ENCODE measurements at places on chromosomes 1 and 21. TPM values are rescaled to one million over a fixed set of nuclear protein-coding genes. Genes with fewer than 3 reads are reported as not detected.

The MEGF6 gene
- total RNA-seq, result 18.3 TPM

The FAM72D gene
- not detected for total RNA-seq

The ARHGEF11 gene
- total RNA-seq, result 52.6 TPM

The OLFML3 gene
- 15.7 TPM for total RNA-seq

The CYP4B1 gene
- total RNA-seq, result 77.8 TPM

The AK5 gene
- 0.79 TPM for total RNA-seq

The INSRR gene
- total RNA-seq, result not detected

The MYOG gene
- total RNA-seq, result not detected

The KHDC4 gene
- 78.6 TPM for total RNA-seq

The PPP2R5A gene
- 68.3 TPM for total RNA-seq

The KCNJ6 gene
- not detected for total RNA-seq

GRCh38 chr1:64595871-64596515 is 126.1 kb downstream of the CACHD1 start:
- no peaks in the 10 kb centered on the region for H3K36me3 ChIP-seq
- DNase-seq, result no peak
- H3K4me3 ChIP-seq, result no peak overlapping the region
- H3K27ac ChIP-seq, result no peak overlapping the region

DNA sequence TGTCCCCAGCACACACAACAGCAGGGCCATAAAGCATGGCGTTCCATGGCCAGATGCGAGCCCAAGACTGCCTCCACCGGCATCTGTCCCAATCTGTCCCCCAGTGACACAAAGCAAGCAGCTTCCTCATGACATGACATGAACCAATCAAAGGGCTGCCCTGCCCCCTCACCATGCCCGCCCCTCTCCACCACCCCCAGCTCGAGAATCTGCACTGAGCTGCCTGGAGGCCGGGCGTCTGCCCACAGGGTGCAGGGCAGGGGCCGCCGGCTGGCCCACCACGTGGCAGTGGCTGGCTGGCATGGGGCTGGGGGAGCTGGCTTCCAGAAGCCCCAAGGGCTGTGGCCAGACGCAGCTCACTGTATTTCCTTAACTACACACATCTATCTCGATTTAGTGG is 27.8 kb downstream of the WNT9A start:
- H3K4me3 ChIP-seq, result no peak overlapping the region
- H3K4me1 ChIP-seq, result no peaks in the 10 kb centered on the region
- no peaks in the 10 kb centered on the region for H3K36me3 ChIP-seq
- no peak for DNase-seq

DNA sequence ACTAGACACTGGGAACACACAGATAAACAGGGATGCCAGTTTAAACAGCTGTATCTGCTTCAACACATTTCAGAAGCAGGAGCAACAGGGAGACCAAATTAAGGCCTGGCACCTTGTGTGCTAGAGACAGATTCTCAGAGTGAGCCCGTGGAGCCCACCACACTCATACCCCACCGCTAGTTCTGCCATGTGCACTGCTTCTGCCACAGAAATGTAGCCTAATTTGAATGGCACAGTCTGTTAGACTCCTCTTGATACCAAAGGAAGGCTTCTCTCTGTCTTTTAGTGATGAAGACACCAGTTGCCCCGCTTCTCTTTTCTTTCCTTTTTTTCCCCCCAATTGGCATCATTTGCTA is 29.3 kb upstream of the ACP6 start:
- no peak overlapping the region for H3K27ac ChIP-seq
- DNase-seq, result no peak
- peaks cover 5% of the 10 kb centered on the region for H3K27me3 ChIP-seq
- H3K4me3 ChIP-seq, result no peak overlapping the region

DNA sequence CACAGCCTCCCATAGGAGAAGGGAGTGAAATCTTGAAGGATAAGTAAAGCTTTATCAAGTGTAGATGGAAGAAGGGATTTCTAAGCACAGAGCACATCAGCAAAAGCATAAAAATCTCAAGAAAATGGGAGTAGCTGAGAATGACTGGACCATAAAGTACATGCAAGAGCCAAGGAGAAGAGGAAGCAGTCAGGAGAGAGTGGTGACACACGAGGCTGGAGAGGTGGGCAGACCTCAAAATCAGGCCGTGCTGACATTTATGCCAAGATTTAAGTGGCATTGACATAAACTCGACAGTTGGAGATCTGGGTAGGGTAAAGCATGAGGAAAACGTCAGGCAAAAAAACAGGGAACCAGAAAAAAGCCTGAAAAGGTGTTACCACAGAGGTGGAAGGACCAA is 62.3 kb downstream of the GFI1 start:
- no peaks in the 10 kb centered on the region for H3K36me3 ChIP-seq
- no peak for DNase-seq
- no peaks in the 10 kb centered on the region for H3K27me3 ChIP-seq
- H3K27ac ChIP-seq, result no peak overlapping the region
- H3K4me3 ChIP-seq, result no peak overlapping the region

GRCh38 chr1:181179987-181180365 is 91.5 kb downstream of the IER5 start:
- no peaks in the 10 kb centered on the region for H3K36me3 ChIP-seq
- H3K27me3 ChIP-seq, result no peaks in the 10 kb centered on the region
- no peak overlapping the region for H3K4me3 ChIP-seq

GRCh38 chr1:80994038-80994437 is 806.7 kb upstream of the ADGRL2 start:
- DNase-seq, result no peak
- no peak overlapping the region for H3K4me3 ChIP-seq
- no peaks in the 10 kb centered on the region for H3K4me1 ChIP-seq
- H3K27me3 ChIP-seq, result no peaks in the 10 kb centered on the region

- H3K4me3 ChIP-seq, result no peak overlapping the region
- no peak overlapping the region for H3K27ac ChIP-seq
- DNase-seq, result no peak
- no peaks in the 10 kb centered on the region for H3K27me3 ChIP-seq
Observed at GRCh38 chr1:27824411-27824810, 6.2 kb upstream of the PPP1R8 start.

DNA sequence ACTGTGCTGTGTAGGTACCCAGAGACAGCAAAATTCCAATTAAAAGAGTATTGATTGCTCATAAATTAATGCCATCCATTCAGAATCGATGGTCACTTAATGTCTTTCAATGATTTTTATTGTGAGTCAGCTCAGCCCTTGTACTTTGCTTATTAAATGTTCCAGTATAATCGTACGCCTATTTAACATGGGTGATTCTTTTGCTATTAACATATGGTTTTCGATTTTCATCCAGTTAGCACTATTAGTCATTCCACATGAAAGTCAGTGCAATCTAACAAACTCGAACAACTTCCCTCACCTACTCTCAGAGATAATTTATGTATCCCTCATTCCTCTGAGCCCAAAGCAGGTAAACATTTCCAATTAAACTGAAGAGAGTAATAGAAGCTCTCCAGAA is 109.6 kb upstream of the APP start:
- H3K4me1 ChIP-seq, result no peaks in the 10 kb centered on the region
- no peak for DNase-seq
- no peaks in the 10 kb centered on the region for H3K27me3 ChIP-seq
- H3K36me3 ChIP-seq, result no peaks in the 10 kb centered on the region

DNA sequence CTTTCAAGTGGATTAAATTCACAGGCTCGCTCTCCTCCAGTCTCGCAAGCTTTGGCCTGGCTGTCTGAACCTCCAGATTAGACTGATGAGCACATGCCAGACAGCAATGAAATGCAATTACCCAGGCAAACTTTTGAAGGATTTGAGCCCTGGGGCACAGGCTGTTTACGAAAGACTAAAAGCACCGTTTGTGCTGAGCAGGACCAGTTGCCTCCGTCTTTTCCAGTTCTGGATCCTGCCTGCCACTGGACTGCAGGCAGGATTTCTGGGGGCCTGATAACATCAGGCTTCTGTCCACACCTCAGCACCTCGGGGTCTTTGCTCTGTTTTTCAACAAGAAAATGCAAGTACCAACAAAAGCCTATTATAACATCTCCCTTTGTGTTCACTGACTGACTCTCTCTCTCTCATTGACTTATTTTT is 145.7 kb downstream of the CLIC6 start:
- DNase-seq, result no peak
- no peak overlapping the region for H3K27ac ChIP-seq
- no peaks in the 10 kb centered on the region for H3K36me3 ChIP-seq
- no peak overlapping the region for H3K4me3 ChIP-seq
- no peaks in the 10 kb centered on the region for H3K27me3 ChIP-seq
- peaks cover 37% of the 10 kb centered on the region for H3K4me1 ChIP-seq

- no peaks in the 10 kb centered on the region for H3K4me1 ChIP-seq
- no peaks in the 10 kb centered on the region for H3K36me3 ChIP-seq
- H3K27me3 ChIP-seq, result no peaks in the 10 kb centered on the region
- no peak for DNase-seq
Observed at GRCh38 chr1:221240690-221241089, 361.4 kb downstream of the HLX start.

DNA sequence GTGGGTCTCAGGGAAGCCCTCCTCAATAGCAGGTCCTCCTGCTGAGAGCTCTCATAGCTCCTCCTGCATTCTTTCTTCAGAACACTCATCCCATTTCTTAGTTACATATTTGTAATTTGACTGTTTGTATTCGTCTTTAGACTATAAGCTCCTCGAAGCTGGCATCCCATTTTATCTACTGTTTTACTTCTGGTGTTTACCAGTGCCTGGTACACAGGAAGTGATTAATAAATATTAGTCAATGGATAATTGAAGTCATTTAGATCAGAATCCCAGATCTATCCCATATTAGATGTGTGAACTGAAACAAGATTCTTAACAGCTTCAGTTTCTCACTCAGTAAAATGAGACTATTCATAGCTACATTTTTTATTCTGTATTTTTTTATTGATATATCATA is 88.7 kb downstream of the PLPP3 start:
- DNase-seq, result no peak
- peaks cover 7% of the 10 kb centered on the region for H3K36me3 ChIP-seq
- H3K27ac ChIP-seq, result no peak overlapping the region
- H3K27me3 ChIP-seq, result no peaks in the 10 kb centered on the region
- no peaks in the 10 kb centered on the region for H3K4me1 ChIP-seq

DNA sequence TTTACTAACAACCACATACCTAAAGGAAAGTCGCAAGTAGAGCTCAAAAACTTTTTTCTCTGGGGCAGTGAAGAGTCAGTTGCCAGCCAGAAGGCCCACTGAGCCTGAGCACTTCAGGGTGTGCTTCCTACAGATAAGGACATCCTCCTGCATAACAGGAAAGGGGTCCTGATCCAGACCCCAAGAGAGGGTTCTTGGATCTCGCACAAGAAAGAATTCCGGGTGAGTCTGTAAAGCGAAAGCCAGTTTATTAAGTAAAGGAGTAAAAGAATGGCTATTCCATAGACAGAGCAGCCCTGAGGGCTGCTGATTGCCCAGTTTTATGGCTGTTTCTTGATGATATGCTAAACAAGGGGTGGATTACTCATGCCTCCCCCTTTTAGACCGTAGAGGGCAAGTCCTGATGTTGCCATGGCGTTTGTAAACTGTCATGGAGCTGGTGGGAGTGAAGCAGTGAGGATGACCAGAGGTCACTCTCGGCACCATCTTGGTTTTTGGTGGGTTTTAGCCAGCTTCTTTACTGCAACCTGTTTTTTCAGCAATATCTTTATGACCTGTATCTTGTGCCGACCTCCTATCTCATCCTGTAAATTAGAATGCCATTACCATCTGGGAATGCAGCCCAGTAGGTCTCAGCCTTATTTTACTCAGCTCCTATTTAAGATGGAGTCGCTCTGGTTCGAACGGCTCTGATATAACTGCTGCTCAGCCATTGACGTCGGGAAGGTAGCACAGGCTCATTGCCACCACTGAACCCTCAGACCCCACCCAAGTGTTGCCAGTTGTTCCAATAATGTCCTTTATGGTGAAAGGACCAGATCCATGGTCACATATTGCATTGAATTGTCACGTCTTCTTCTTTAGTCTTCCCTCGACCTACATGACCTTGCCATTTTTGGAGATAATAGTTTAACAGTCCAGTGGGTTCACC is 96.6 kb upstream of the ERRFI1 start:
- peaks cover 25% of the 10 kb centered on the region for H3K4me1 ChIP-seq
- no peak overlapping the region for H3K4me3 ChIP-seq
- peak overlapping the region; percentile 90 for H3K27ac ChIP-seq
- no peaks in the 10 kb centered on the region for H3K27me3 ChIP-seq
- DNase-seq, result no peak
- no peaks in the 10 kb centered on the region for H3K36me3 ChIP-seq

- no peak overlapping the region for H3K27ac ChIP-seq
- no peak for DNase-seq
- H3K36me3 ChIP-seq, result no peaks in the 10 kb centered on the region
Observed at GRCh38 chr1:29969576-29969975, 733.3 kb downstream of the PTPRU start.

GRCh38 chr1:184404727-184405027 is 17.8 kb downstream of the C1orf21 start:
- H3K27ac ChIP-seq, result no peak overlapping the region
- H3K36me3 ChIP-seq, result no peaks in the 10 kb centered on the region
- peaks cover 8% of the 10 kb centered on the region for H3K4me1 ChIP-seq
- H3K4me3 ChIP-seq, result no peak overlapping the region

DNA sequence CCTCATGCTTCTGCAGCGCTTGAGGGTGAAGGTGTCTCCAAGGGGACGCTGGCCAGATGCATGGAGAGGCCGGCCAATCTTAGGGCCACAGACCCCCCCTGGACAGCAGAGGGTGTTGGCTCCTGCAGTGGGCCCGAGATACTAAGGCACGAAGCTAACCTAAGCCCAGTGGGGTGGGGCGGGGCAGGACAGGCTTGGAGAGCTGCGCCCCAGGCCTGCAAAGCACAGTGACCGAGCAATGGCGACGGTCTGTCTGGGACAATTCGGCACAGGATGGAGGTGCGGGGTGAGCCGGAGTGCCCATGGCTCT is 1.3 kb downstream of the FNDC10 start:
- H3K4me3 ChIP-seq, result no peak overlapping the region
- no peaks in the 10 kb centered on the region for H3K36me3 ChIP-seq
- peaks cover 58% of the 10 kb centered on the region for H3K27me3 ChIP-seq

DNA sequence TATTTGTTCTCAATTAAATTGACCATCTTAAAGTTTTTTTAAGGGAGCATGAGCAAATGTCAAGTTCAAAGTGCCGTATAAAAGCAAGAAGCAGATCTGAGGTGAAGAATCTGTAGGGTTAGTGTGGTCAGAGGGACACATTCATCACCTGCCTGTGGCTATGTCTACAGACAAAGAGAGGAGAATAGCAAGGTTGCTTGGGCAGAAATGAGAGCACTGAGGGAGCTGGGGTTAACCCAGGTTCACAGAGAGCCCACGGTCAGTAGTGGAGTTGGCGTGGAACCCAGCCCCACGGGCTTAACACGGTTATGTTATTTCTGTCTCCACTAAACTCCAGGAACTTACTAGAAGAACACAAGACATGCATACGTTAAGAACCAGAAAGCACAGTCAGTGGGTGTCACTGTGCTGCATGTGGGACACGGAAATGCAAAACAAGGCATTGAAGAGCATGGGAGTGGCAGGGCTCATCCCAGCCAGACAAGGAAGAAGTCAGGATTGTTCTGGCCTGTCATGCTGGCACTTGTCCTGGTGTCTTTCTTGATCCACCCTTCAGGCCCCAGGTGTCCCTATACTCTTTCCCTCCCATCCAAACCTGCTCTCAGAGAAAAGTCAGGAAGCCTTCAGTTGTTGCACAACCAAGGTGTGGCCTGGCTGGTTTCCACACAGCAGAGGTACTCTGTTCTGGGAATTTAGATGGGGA is 95.5 kb upstream of the IVNS1ABP start:
- no peaks in the 10 kb centered on the region for H3K36me3 ChIP-seq
- no peaks in the 10 kb centered on the region for H3K27me3 ChIP-seq
- no peak overlapping the region for H3K4me3 ChIP-seq
- H3K27ac ChIP-seq, result no peak overlapping the region

- no peaks in the 10 kb centered on the region for H3K36me3 ChIP-seq
- H3K27me3 ChIP-seq, result no peaks in the 10 kb centered on the region
- DNase-seq, result peak; percentile 29
Observed at GRCh38 chr1:91651661-91652071, 151.0 kb downstream of the CDC7 start.

- H3K4me1 ChIP-seq, result no peaks in the 10 kb centered on the region
- H3K4me3 ChIP-seq, result no peak overlapping the region
- no peaks in the 10 kb centered on the region for H3K27me3 ChIP-seq
- H3K36me3 ChIP-seq, result no peaks in the 10 kb centered on the region
Observed at GRCh38 chr1:15007842-15008241, 145.7 kb upstream of the TMEM51 start.
